ENCODE measurements at places on chromosomes 7 and 10. TPM values are rescaled to one million over a fixed set of nuclear protein-coding genes. Genes with fewer than 3 reads are reported as not detected.

COL13A1 gene
- total RNA-seq: 3.0 TPM

ABCC2 gene
- total RNA-seq: 1.3 TPM

VSTM4 gene
- 0.11 TPM for total RNA-seq

NME8 gene
- not detected for total RNA-seq

NODAL gene
- total RNA-seq: not detected

GPNMB gene
- 1.0 TPM for total RNA-seq

SPDYE2 gene
- total RNA-seq: not detected

Data from A673 (cell line).